ENCODE measurements at places on chromosomes 4 and X. TPM values are rescaled to one million over a fixed set of nuclear protein-coding genes. Genes with fewer than 3 reads are reported as not detected.

DNA sequence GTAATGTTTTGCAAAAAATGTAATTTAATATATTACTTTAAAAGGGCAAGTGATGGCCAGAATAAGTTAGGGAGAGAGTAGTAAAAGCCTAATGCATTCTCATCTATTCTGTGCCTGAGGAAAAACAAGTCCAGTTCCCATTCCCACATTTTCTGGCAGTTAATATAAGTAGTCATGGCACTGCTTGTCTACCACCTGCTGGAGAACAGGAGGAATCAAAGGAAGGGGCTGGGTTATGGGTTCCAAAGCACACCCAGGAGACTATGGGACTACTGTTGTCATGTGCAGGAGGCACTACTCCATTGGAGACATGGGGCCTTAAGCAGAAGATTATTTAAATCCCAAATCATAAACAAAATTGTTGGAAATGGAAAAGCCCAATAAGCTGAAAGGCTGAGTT is 2618.6 kb downstream of the ARAP2 start:
- no peak for DNase-seq
- H3K4me3 ChIP-seq = no peak overlapping the region
- no peaks in the 10 kb centered on the region for H3K36me3 ChIP-seq

DNA sequence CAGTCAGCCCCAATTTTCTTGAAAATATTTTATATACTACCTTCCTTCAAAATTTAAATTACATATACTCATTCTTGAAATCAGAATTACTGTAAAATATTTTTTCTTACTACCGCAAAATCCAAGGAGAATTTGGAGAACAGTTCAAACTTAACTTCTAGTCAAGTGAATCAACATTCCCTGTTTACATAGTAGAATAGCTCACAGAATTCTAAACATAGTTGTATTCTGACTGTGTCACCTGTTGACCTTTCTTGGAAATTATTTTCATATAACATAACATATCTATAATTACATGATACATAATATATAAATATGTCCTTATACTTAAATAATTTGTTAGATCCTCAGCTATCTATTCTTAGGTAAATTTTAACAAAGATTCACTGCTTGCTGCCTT is 31.0 kb upstream of the FGF5 start:
- no peaks in the 10 kb centered on the region for H3K36me3 ChIP-seq
- H3K4me3 ChIP-seq = no peak overlapping the region
- H3K4me1 ChIP-seq = no peaks in the 10 kb centered on the region
- H3K27ac ChIP-seq = no peak overlapping the region
- H3K27me3 ChIP-seq = no peaks in the 10 kb centered on the region

- H3K4me1 ChIP-seq = peaks cover 3% of the 10 kb centered on the region
- H3K36me3 ChIP-seq = no peaks in the 10 kb centered on the region
- peak overlapping the region; percentile 61 for H3K27ac ChIP-seq
- no peaks in the 10 kb centered on the region for H3K27me3 ChIP-seq
- DNase-seq = peak; percentile 1
Observed at GRCh38 chrX:102154900-102155805, 624 bp downstream of the BEX5 start.

- no peak overlapping the region for H3K27ac ChIP-seq
- no peaks in the 10 kb centered on the region for H3K27me3 ChIP-seq
- no peak for DNase-seq
- H3K36me3 ChIP-seq = no peaks in the 10 kb centered on the region
- no peaks in the 10 kb centered on the region for H3K4me1 ChIP-seq
Observed at GRCh38 chrX:110025395-110025794, 22.5 kb downstream of the TMEM164 start.

DNA sequence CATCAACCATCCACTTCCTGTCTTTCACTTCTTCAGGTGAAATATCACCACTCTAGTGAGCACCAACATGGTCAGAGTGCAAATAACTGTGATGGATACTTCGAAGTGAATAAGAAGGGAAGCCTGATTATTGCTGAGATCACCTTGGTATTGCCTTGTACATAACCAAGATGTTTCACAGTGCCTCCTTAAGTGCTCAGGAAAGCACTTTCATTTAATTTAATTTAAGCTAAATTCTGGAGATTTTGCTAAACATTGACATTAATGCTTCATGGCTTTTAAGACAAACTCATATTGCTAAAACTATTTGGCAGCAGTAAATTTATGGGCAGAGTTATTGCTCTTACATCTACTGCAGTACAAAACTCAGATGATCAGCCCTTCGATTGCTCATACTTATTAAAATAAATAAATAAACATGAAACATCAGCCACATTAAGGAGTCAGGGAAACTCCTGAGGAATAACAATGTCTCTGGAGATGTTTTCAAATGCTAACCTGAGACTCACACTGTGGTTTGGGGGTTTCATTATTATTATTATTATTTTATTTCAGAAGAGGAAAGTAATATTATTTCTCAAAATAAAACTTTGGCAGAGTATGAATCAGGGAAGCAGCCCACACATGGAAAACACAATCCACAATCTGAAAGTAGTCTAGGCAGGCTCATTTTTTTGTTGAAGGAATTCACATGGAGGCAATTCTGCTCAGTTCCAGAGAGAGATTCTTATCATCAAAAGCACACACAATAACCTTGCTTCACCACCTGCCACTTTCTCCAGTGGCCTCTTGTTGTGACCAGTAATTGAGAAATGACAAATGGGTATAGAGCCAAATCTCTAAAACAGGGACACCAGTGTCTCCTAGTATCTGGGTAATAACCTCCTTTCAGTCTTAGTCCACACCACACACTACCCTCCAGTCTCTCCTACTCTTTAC is 344.2 kb downstream of the MAPK10 start:
- no peak overlapping the region for H3K27ac ChIP-seq
- H3K4me3 ChIP-seq = no peak overlapping the region
- H3K27me3 ChIP-seq = no peaks in the 10 kb centered on the region

DNA sequence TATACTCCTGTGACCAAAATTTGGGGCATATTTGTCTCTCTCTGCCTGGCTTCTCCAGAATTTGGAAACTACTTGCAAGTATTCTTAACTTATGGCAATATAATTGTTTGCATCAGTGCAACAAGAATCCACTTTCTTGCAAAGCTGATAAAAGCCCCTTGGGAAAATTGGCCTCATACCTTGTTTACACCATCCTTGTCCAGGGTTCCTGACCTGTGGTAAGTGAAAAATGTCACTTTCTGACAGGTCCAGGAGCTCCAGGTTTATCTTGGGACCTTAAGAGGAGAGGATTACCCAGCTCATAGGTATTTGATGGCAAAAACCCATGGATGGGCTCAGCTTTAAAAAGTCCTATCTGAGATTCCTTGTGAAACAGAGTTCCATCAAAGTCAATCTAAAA is 29.3 kb upstream of the CXCL13 start:
- DNase-seq = no peak
- H3K36me3 ChIP-seq = no peaks in the 10 kb centered on the region

- peak overlapping the region; percentile 9 for H3K4me3 ChIP-seq
- H3K27me3 ChIP-seq = no peaks in the 10 kb centered on the region
- no peaks in the 10 kb centered on the region for H3K36me3 ChIP-seq
Observed at GRCh38 chr4:121226362-121226761, 62.2 kb upstream of the TNIP3 start.

DNA sequence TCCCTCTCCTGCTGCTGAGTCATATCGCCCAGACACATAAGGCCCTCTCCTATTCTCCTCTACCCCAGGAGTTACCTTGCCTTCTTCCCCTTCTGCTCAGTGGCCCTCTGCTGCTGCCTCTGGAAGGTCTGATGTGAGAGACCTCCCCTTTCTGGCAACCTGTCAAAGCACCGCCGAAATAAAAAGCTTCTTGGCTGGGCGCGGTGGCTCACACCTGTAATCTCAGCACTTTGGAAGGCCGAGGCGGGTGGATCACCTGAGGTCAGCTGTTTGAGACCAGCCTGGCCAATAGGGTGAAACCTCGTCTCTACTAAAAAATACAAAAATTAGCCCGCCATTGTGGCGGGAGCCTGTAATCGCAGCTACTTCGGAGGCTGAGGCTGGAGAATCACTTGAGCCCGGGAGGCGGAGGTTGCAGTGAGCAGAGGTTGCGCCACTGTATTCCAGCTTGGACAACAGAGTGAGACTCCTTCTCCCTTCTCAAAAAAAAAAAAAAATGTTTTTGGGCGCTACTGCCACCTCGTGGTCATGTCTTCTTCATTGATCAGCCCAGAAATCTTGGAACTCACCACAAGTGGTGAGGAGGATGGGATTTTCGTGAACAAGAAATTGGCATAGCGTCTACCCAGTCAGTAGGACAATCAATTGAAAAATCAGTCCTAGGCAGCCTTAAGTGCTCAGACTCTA is 8.6 kb upstream of the ZXDA start:
- no peaks in the 10 kb centered on the region for H3K36me3 ChIP-seq
- H3K4me1 ChIP-seq = no peaks in the 10 kb centered on the region
- DNase-seq = peak; percentile 1
- no peaks in the 10 kb centered on the region for H3K27me3 ChIP-seq

- no peaks in the 10 kb centered on the region for H3K4me1 ChIP-seq
- DNase-seq = no peak
- no peak overlapping the region for H3K27ac ChIP-seq
- H3K27me3 ChIP-seq = no peaks in the 10 kb centered on the region
Observed at GRCh38 chr4:135065366-135065765, 863.8 kb upstream of the PABPC4L start.

GRCh38 chrX:29225670-29226069 is 638.4 kb downstream of the IL1RAPL1 start:
- H3K4me3 ChIP-seq = no peak overlapping the region
- no peaks in the 10 kb centered on the region for H3K4me1 ChIP-seq
- H3K27me3 ChIP-seq = no peaks in the 10 kb centered on the region

DNA sequence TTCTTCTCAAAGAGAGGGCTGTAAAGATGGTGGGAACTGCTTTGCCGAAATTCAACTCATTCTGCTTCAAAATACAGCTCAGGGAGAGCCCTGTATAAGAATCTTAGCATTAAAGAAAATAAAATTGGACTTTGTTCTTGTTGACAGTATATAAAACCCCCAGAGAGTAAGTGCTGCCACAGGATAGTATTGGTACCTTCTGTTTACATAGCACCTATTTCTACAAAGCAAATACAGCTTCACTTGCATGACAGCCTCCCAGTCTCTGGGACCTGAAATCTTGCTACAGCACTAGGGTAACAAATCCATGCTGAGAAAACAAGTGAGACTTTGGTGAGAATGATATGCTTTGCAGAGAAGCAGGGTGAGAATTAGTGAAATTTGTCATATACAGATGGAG is 428.6 kb downstream of the ADGRL3 start:
- H3K4me1 ChIP-seq = no peaks in the 10 kb centered on the region
- H3K27ac ChIP-seq = no peak overlapping the region
- no peaks in the 10 kb centered on the region for H3K36me3 ChIP-seq
- no peak for DNase-seq

- DNase-seq = peak; percentile 32
- H3K27me3 ChIP-seq = no peaks in the 10 kb centered on the region
- no peak overlapping the region for H3K4me3 ChIP-seq
- no peaks in the 10 kb centered on the region for H3K4me1 ChIP-seq
- H3K27ac ChIP-seq = no peak overlapping the region
Observed at GRCh38 chrX:154013614-154014360, 5.9 kb downstream of the IRAK1 start.

DNA sequence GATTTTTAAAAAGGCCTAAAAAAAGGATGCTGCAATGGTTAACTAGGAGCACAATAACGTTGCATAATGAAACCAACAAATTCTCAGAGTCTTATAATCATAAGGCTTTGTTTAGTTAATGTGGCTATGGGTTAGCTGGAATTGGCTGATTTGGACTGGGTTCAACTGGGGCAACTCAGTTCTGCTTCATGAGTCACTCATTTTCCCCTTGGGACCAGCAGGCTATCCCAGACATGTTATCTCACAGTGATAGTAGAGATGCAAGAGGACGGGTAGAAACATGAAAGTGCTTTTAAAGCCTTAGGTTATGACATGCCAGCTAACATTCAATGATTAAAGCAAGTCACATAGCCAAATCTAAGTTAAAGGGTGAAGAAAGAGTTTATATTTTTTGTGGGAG is 189.2 kb upstream of the GK2 start:
- H3K27me3 ChIP-seq = no peaks in the 10 kb centered on the region
- H3K4me3 ChIP-seq = no peak overlapping the region
- H3K27ac ChIP-seq = no peak overlapping the region
- no peaks in the 10 kb centered on the region for H3K36me3 ChIP-seq
- DNase-seq = no peak

DNA sequence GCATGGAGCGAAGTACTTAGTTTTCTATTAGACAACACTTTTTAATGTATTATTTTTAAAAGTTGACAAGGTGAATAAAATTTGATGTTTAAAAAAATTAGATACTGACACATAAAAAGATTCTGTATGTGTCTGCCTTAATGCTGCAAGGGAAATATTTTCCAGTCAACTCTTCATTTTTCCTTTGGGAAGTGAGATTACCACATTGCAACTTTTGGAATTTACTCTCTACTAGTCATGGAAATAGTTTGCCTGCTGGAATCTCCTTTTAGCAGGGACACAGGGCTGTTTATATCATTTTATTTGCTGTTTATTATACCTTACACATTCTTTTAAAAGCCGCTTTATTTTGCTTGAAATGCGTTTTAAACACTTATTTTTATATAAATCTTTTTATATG is 135.1 kb downstream of the MID1 start:
- H3K4me1 ChIP-seq = no peaks in the 10 kb centered on the region
- no peak overlapping the region for H3K4me3 ChIP-seq
- no peak for DNase-seq

GRCh38 chr4:68451246-68452211 is 4.3 kb downstream of the TMPRSS11E start:
- H3K27ac ChIP-seq = no peak overlapping the region
- no peaks in the 10 kb centered on the region for H3K4me1 ChIP-seq
- H3K36me3 ChIP-seq = no peaks in the 10 kb centered on the region
- no peak for DNase-seq
- H3K27me3 ChIP-seq = no peaks in the 10 kb centered on the region

DNA sequence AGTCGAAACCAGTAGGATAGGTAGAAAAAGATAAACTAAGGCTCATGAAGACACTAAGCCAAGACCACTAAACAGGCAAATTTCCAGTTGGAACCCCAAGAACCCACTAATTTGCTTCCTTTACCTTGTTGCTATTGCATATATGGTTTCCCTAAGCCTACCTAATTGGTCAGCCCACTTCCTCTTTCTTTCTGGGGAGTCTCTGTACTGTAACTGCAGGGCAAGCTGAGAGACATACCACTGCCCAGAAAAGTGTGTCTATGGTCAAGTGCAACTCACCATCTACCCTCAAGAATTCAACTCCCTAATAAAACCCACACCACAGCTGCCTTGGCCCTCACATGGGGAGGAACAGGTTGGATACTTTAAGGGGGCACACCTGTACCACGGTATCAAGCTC is 28.6 kb downstream of the IDS start:
- H3K27me3 ChIP-seq = no peaks in the 10 kb centered on the region
- H3K36me3 ChIP-seq = no peaks in the 10 kb centered on the region
- no peak overlapping the region for H3K4me3 ChIP-seq

The ARHGAP36 gene
- not detected for total RNA-seq

The ZDHHC9 gene
- 11.5 TPM for total RNA-seq

The CTAG1B gene
- not detected for total RNA-seq
